ENCODE measurements at places on chromosomes 11 and 22.

DNA sequence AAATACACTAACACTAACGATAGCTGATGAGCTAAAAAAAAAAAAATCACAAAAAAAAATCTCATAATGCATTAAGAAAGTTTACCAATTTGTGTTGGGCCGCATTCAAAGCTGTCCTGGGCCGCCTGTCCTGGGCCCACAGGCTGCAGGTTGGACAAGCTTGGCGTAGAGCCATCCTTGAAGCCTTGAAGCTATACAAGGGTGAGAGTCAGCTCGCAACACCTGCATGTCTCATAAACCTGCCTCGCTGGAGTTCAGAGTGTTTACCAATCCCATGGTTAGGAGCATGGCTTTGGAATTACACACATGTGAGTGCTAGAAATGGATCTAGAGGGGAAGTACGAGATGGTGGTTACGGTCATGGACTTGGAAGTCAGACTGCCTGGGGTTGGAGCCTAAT lies 453.7 kb downstream of the INSC start:
- DNase-seq = no peak

DNA sequence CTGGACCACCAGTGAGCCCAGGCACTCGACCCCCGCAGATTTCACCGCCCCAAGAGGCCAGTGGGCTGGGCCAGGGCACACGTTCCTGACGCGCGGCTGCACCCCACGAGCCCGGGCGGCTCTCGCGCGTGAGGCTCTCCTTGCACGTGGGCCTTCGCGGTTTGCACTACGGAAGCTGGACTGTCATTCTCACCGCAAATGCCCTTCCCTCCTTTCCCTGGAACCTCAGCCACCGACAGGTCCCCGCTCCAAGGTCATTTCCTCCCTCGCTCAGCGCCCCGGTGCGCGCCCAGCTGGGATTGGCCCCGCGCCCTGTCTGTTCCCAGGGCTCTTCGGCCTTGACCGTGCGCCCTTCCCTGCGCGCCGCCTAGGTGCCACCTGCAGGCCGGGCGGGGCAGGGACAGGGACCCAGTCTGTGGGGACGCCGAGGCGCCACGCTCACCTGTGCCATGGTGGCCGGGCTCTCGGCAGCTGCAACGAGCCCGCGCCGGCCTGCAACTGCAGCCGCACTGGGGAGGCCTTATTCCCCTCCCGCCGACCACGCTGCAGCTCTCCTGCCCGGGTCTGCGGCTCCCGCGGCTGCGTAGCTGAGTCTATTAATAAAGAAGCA lies 2.1 kb upstream of the CPT1A start:
- DNase-seq = no peak

DNA sequence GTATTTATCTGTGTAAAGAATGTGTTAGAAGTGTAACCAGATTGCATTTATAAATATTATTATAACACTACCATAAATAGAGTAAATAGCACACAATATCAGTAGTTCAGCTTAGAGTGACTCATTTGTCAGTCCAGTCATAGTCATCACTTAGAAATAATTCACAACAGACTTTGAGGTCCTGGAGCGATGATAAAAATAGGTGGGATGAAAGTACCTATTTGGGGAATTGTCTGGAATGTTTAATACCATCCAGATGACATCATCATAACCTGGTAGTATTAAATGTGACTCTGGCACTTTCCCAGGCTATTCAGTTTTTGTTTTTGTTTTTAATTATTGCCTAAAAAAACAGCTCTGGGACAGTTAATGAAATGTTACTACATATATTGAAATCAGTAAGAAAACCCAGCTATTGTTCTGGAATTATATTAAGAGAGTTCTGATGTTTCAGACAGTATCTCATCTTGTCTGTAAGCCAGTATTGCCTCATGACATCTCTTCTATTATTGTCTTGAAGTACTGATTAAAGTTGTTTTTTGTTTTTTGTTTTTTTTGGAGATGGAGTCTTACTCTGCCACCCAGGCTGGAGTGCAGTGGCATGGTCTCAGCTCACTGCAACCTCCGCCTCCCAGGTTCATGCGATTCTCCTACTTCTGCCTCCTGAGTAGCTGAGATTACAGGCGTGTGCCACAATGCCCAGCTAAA lies 74.8 kb downstream of the SIK2 start:
- no peak for DNase-seq

DNA sequence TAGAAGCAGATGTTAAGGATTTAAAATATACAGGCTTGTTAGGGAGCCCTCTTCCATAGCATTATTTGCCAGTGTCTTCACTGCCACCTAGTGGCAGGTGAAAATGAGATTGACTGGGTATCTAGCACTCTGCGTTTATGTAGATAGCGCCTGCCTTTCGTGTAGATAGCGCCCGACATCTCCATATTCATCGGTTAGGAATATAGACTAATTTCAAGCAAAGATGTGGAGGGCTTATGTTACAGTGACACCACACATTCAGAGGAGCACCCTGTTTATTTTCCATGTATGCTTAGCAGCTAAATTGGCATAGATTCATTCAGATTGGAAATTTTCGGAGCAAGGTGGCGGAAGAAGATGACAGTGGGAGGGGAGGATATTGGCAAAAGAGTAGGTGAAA lies 72.0 kb downstream of the SLC5A12 start:
- no peak for DNase-seq

GRCh38 chr22:22384668-22385244 lies 123.8 kb downstream of the ZNF280B start:
- DNase-seq = no peak

DNA sequence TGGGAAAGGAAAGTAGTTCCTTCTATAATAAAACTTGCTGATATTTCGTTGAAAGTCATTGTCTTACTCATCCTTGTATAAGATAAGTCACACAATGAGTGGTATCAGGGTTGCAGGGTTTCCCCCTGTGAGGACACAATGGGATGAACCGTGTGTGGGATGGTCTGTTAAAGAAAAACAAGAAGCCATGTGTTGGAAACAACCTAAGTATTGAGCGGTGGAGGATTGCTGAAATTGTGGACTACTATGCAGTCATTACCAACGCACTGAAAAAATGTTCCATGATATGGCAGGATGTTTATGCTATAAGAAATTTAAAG lies 28.6 kb downstream of the PTPRJ start:
- DNase-seq = no peak

- no peak for DNase-seq
Observed at GRCh38 chr22:19130959-19131684, at the start of gene TSSK2. Gene TSSK2, plus strand, starts transcription at chr22:19131308. Its CDS starts 92 bp downstream, at chr22:19131400.

GRCh38 chr11:19766206-19766605 lies 53.6 kb downstream of the NAV2 start:
- DNase-seq = no peak

DNA sequence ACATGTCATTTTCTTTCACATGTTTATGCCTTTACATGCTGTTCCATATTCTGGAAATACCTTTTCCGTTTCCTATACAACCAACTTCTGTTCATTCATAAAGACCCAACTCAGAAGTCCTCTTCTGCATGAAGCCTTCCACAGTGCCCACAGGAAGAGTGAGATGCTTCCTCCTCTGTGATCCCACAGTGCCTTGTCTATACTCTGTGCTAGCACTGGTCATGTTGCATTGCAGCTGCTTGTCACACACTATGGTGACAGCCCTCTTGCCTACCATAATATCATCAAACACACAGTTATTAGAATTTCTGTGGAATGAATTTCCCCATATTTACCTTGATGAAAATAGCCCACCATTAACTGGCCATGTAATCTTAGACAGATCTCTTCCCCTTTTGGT lies 8.9 kb downstream of the PARVA start:
- no peak for DNase-seq

DNA sequence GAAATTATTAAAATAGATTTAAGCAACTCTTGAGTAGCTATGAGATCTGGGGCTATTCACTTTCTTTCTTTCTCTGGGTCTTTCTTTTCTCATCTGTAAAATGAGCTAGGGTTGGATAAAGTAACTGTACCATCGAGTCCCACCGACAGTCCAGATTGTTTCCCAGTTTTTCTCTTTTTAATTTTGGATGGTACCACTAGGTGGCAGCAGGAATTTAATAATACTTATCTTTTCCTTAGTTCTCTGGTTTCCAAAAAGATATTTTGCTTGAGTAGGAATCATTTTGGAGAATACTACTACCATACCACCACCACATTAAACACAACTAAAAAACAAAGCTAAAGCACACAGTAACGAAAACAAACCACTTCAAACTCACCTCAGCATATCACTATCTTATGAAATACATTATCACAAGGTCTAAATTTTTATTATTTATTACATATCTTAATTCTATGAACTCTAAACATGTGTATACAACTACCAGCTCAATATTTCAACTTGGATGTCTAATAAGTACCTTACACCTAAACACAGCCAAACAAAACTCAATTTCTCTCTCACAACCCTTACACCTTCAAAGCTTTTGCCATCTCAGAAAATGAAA lies 584.0 kb downstream of the KCNA4 start:
- DNase-seq = no peak

GRCh38 chr11:46984987-46985386 lies 48.4 kb downstream of the CSTPP1 start:
- DNase-seq = no peak

DNA sequence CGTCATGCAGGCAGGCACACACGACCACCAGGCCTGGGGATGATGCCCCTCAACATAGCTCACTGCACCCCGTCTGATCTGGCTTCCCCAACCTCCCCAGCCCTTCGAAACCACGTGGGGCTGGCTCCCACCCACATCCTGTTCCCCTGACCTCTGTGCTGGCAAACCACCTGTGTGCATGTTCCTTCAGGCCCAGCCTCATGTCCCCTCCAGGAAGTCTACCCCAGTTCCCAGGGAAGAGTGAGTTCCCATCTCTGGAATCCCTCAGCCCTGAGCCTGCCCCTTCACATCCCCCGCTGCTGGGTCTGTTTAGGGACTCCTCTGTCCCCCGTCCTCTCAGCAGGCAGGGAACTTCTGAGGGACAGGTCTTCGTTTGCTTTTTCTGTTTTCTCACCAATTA lies 7.1 kb downstream of the SLC7A4 start:
- DNase-seq = no peak

DNA sequence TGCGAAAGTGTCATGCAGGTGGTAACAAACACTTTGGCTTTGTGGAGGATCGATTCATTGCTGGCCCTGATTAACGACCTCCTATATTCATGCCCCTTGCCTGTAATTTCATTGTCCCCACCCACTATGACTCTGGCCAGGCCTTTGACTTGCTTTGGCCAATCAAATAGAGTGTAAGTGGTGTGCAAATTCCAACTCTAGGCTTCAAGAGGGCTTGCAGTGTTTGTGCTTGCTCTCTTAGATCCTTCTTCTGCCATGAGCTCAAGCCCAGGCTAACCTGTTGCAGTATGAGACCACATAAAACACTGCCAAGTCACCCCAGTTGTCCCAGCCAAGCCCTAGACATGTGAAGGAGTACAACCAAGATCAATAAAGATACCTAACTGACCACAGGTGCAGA lies 48.0 kb downstream of the RCN1 start:
- no peak for DNase-seq

- DNase-seq = no peak
Observed at GRCh38 chr11:47571895-47572294, 6.5 kb downstream of the PTPMT1 start.

DNA sequence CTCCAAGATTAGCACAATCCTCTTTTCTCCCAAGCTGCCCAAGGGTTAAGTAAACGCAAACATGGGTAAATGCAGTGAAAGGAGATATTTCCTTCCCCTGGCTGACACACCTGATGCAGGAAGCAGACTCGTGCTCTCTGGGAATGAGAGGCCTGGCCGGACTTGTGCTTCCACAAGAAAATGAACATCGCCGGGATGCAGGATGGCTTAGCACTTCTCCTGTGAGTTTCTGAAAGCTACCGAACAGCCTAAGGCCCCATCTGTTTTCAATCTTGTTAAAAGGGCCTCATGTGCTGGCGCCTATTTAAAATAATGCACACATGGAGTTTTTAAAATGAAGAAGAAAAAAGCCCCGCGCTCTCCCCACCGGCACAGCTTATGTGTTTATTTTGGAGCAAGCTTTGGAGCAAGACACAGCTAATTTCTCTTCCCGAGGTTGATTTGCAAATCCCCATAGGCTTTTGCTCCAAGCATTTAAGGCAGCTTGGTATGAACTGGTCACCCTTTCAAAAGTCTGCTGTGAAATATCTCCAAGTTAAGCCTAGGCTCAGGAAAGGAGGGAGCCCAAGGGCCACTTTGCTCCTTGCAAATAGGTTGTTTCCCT lies 100.9 kb downstream of the SYN3 start:
- no peak for DNase-seq

- no peak for DNase-seq
Observed at GRCh38 chr11:130633466-130633865, 185.0 kb downstream of the ADAMTS15 start.

GRCh38 chr22:35541254-35541748 lies 670 bp downstream of the RASD2 start:
- DNase-seq = no peak

GRCh38 chr11:64868904-64869570 lies 9.4 kb downstream of the EHD1 start:
- no peak for DNase-seq

DNA sequence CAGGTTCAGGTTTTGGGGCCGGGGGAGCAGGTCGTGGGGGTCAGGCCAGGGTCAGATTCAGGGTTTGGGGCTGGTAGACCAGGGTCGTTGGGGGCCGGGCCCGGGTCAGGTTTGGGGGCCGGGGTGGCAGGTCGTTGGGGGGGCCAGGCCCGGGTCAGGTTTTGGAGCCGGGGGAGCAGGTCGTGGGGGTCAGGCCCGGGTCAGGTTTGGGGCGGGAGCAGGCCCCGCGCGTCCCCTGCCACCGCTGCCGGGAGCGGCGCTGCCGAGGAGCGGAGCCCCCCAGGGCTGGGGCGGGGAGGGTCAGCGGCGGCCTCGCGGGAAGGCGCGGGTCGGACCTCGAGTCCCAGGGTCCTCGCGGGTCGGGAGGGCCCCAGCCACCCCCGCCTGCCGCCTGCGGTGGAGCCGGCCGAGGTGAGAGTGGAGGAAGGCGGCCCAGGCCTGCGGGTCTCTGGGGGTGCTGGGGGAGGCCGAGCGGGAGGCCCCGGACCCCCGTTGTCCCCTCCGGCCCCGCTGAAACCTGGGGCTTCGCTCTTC lies 535 bp downstream of the TRABD start:
- DNase-seq = no peak

DNA sequence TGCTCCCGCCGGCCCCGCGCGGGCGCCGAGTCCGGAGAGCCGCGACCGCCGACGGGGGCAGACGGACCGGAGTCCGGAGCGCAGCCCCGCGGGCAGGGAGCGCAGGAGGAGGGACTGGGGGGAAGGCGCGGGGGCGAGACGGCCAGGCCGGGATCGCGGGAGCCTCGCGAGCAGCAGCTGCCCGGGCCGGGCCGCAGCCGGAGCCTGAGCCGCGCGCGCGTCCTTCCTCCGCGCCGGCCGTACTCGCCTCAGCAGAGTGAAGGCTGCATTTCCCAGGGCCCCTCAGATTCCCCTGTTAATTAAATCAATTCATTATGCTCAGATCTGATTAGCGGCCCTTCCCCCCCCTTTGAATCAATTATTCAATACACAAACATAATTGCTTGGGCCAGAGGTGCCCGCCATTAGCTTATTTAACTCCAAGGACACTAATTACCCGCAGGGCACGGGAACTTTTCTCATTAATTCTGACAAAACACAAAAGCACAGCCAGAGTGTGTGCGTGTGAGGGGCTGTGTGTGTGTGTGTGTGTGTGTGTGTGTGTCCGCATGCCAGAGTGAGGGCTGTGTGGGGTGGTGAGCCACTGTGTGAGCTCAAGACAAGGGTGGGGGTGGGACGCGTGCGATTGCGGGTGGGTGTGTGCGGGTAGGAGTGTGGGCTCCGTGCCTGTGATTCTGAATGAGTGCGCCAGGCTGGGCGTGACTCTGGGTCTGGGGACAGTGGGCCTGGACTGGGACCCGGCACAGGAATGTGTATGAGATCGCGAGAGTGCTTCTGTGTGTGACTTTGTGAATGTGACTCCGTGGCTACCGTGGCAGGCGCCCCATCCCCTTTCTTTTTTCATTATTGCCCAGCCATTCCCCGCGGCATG lies 5.1 kb upstream of the LMO1 start:
- no peak for DNase-seq
